ENCODE measurements at places on chromosomes 13 and 19.

DNA sequence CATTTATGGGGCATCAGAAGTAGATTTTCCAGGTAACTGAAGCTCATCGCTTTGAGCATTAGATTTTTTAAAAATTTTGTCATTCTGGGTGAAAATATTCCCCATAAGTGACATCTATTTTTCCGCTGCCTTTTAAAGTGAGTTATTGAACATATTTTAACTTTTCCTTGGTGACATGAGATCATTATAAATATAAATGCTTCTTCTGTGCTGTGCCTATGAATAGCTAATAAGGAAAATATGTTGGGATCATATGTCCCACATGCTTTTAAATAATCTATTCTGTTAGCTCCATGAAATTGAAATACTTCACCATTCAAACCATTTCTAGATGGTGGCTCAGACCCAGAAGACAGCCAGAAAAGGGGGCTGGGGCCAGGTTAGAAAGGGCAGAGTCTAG lies 14.1 kb downstream of the ATP7B start:
- no peaks in the 10 kb centered on the region for H3K36me3 ChIP-seq
- H3K27me3 ChIP-seq, result peaks cover 28% of the 10 kb centered on the region
- no peak for DNase-seq
- no peak overlapping the region for H3K4me3 ChIP-seq
- no peak overlapping the region for H3K27ac ChIP-seq

DNA sequence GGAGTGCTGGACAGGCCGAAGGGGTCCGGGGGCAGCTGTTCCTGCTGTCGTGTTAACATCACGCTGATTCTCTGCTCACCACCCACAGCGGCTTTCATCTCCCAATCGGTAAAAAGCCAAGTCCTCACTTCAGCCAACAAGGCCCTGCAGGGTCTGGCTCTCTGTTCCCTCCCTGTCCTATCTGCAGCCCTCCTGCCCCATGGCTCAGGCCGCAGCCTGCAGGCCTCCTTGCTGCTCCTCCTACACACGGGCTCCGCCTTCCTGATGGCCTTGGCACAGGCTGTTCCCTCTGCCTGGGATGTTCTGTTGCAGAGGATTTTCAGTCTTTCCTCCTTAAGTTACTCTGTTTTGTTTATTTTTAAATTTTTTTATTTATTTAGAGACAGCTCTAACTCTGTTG lies 22.2 kb downstream of the FUZ start:
- H3K27me3 ChIP-seq, result no peaks in the 10 kb centered on the region
- H3K4me3 ChIP-seq, result no peak overlapping the region
- no peak overlapping the region for H3K27ac ChIP-seq
- H3K4me1 ChIP-seq, result peaks cover 9% of the 10 kb centered on the region

GRCh38 chr13:75329723-75330122 lies 152.2 kb downstream of the TBC1D4 start:
- DNase-seq, result no peak
- H3K27ac ChIP-seq, result no peak overlapping the region
- no peaks in the 10 kb centered on the region for H3K36me3 ChIP-seq
- no peaks in the 10 kb centered on the region for H3K27me3 ChIP-seq
- no peak overlapping the region for H3K4me3 ChIP-seq

- no peaks in the 10 kb centered on the region for H3K36me3 ChIP-seq
- H3K4me3 ChIP-seq, result no peak overlapping the region
- peaks cover 28% of the 10 kb centered on the region for H3K4me1 ChIP-seq
- peak overlapping the region; percentile 31 for H3K27ac ChIP-seq
- no peaks in the 10 kb centered on the region for H3K27me3 ChIP-seq
Observed at GRCh38 chr19:31334101-31334848, 15.0 kb downstream of the TSHZ3 start.

DNA sequence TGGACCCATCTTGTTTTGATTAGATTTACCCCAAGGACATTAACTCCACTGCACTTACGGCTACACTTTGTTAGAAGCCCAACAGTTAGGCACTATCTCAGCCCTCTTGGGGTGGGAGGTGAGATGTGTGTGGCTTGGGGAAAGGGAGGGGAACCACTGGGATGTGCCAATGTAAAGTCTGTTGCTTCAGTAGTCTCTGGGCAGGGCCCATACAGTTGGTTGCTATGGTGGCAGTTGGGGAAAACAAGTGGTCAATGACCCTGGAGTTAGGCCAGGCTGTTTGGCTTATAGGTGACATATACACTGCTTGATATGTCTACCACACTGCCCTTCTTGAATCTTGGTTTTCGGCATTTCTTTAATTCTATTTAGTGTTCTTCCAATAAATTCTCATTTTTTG lies 8.9 kb upstream of the RB1 start:
- no peaks in the 10 kb centered on the region for H3K4me1 ChIP-seq
- H3K36me3 ChIP-seq, result no peaks in the 10 kb centered on the region
- H3K27me3 ChIP-seq, result peaks cover 4% of the 10 kb centered on the region
- H3K4me3 ChIP-seq, result no peak overlapping the region

GRCh38 chr19:55341171-55341588 lies 1.5 kb downstream of the KMT5C start:
- peaks cover 5% of the 10 kb centered on the region for H3K27me3 ChIP-seq
- H3K36me3 ChIP-seq, result peaks cover 4% of the 10 kb centered on the region
- no peak overlapping the region for H3K4me3 ChIP-seq

DNA sequence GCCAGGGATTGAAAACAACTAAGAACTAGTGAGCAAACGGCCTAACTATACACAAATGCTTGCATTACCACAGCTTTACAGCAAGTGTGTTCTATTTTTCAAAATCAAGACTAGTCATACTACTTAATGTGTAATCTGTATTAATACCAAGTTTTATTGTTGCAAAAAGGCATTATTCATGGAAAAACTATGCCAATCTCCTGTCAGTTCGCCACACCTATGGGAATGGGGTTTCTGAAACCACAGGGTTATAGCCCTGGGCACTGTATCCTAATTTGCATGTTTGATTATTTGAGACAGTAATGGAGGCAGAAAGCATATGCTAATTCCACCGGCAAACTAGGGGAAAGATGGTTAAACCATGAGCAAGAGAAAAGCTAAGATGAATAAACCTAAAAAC lies 14.3 kb downstream of the GAS6 start:
- peaks cover 23% of the 10 kb centered on the region for H3K4me1 ChIP-seq
- peak; percentile 51 for DNase-seq
- H3K4me3 ChIP-seq, result no peak overlapping the region

- H3K36me3 ChIP-seq, result no peaks in the 10 kb centered on the region
- no peaks in the 10 kb centered on the region for H3K27me3 ChIP-seq
- H3K4me1 ChIP-seq, result no peaks in the 10 kb centered on the region
- no peak overlapping the region for H3K4me3 ChIP-seq
Observed at GRCh38 chr13:25118378-25118905, 22.5 kb downstream of the PABPC3 start.

GRCh38 chr13:51542346-51543242 lies 41.7 kb upstream of the WDFY2 start:
- H3K4me1 ChIP-seq, result peaks cover 5% of the 10 kb centered on the region
- no peaks in the 10 kb centered on the region for H3K36me3 ChIP-seq
- DNase-seq, result no peak
- H3K4me3 ChIP-seq, result no peak overlapping the region
